Heart left ventricle (tissue), 16 donors: ENCODE measurements at places on chromosomes 13 and 19. TPM values are rescaled to one million over a fixed set of nuclear protein-coding genes. Genes with fewer than 3 reads are reported as not detected.

DNA sequence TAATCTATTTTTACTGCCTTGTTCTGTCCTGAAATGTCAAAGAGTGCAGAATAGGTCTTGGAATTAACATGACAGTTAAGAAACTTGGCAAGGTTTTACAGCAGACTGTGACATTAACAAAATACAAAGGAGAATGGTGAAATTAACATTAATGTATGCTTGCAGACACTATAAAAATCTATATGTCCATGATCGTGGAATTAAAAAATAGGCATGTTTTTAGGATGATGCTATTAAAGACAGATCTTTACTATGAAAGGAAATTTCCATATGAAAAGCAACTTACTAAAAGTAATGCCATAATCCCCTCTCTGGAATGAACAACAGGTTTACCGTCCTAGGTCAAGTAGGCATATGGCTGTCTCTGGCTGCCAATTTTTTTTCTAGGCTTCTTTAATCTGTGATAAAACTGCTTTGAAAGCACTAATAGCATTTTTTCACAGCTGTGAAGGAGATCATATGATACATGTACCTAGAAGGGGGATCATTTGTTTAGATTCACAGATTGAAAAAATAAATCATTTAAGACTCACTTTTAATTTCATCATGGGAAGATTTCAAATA is 291.5 kb downstream of the ZNF536 start:
- H3K36me3 ChIP-seq = no peaks in the 10 kb centered on the region
- no peak for DNase-seq
- no peaks in the 10 kb centered on the region for H3K4me1 ChIP-seq
- H3K27me3 ChIP-seq = peaks cover 4% of the 10 kb centered on the region

DNA sequence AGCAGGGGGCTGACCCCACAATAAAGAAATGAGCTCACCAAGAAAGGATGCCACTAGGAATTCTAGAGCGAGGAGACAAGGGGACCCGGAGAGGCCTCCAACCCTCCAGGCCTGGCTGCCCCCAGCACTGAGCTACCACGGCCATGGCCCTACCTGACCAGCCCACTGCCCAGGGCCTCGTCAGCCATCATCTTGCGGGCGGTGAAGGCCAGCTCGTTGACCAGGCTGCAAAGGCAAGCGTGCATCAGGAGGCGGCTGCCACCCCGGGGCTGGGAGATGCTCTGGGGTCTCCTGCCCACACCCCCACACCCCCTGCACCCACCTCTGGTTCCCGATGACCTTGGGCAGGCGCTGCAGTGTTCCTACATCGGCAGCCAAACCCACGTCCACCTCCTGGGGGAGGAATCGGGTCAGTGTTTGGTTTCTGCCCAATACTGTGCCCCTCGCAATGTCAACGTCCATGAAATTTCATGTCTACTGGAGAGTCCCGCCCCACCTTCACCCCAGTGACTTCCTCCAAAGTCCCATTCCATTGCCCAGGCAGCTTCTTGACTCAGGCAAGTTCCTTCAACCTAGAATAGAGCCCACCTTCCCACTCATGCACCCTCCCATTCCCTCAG is 3.5 kb upstream of the LGALS4 start:
- no peaks in the 10 kb centered on the region for H3K27me3 ChIP-seq
- H3K36me3 ChIP-seq = peaks cover 41% of the 10 kb centered on the region
- no peak overlapping the region for H3K4me3 ChIP-seq
- H3K27ac ChIP-seq = no peak overlapping the region

DNA sequence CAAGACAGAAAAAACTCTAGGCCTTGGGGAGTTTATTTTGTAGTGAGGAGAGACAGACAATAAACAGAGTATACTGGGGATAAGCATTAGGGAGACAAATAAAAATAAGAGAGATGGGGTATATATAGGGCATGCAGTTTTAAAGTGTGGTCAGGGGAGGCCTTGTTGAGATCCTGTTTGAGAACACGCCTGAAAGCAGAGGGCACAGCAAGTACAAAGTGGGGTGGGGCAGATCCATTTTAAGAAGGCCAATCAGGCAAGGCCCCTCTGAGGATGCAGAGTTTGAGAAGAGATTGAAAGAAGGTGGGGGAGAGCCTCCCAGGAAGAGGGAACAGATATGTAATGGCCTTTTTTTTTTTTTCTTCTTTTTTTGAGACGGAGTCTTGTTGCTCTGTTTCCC is 2.1 kb downstream of the PPP2R1A start:
- peak overlapping the region; percentile 83 for H3K4me3 ChIP-seq
- peak overlapping the region; percentile 98 for H3K27ac ChIP-seq
- no peaks in the 10 kb centered on the region for H3K27me3 ChIP-seq
- H3K36me3 ChIP-seq = peaks cover 5% of the 10 kb centered on the region

- no peaks in the 10 kb centered on the region for H3K36me3 ChIP-seq
- H3K4me1 ChIP-seq = no peaks in the 10 kb centered on the region
- H3K27me3 ChIP-seq = no peaks in the 10 kb centered on the region
- H3K4me3 ChIP-seq = no peak overlapping the region
- H3K27ac ChIP-seq = no peak overlapping the region
Observed at GRCh38 chr13:114208134-114208533, 26.6 kb upstream of the CDC16 start.

- peak within 1 kb of the TSS; percentile 69 for H3K4me3 ChIP-seq
- H3K4me1 ChIP-seq = no peaks in the 10 kb centered on the region
- peak within 1 kb of the TSS; percentile 84 for H3K27ac ChIP-seq
- no peaks in the 10 kb centered on the region for H3K27me3 ChIP-seq
- H3K36me3 ChIP-seq = no peaks in the 10 kb centered on the region
Observed at GRCh38 chr19:41353466-41354342, at the start of gene TGFB1. TSS of gene TGFB1 (minus strand) at chr19:41353922. CDS start at chr19:41353044, 878 bp downstream.

Gene LRRC25
- total RNA-seq = 1.8 TPM

GRCh38 chr13:109569958-109570711 is 216.2 kb downstream of the IRS2 start:
- H3K27me3 ChIP-seq = no peaks in the 10 kb centered on the region
- H3K27ac ChIP-seq = no peak overlapping the region
- no peaks in the 10 kb centered on the region for H3K36me3 ChIP-seq
- DNase-seq = no peak
- H3K4me1 ChIP-seq = no peaks in the 10 kb centered on the region

DNA sequence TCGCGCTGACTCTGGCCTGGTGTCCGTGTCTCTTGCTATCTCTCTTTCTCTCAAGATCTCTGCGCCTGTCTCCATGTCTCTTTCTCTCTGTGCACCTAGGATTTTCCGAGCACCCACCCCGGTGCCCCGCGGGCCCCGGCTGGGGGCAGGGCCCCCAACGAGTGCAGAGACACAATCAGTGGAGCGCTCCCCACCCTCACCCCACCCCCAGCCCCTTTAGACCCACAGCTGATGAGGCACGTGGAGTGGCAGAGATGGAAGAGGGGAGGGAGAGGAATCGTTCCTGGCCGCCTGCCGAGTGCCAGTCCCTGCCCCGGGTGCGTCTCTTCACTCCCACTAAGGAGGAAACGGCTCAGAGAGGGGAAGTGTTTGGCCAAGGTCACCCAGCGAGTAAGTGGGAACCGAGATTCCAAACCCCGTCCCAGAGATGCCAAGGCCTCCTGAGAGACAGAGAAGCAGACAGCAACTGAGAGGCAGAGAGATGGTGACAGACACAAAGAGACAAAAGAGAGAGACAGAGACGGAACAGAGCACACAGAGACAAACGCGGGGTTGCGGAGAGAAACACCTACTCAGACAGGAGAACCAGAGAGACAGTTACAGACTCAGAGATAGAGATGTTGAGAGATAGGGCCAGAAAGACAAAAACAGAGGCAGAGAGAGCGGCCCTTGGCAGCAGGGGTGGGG is 626 bp upstream of the BCL3 start:
- peaks cover 3% of the 10 kb centered on the region for H3K36me3 ChIP-seq
- H3K4me3 ChIP-seq = peak overlapping the region; percentile 90
- H3K27ac ChIP-seq = peak overlapping the region; percentile 99
- peaks cover 72% of the 10 kb centered on the region for H3K4me1 ChIP-seq
- H3K27me3 ChIP-seq = no peaks in the 10 kb centered on the region

Gene IL27RA
- total RNA-seq = 3.2 TPM

Gene CYP4F2
- not detected for total RNA-seq

GRCh38 chr13:93284064-93284463 is 57.5 kb downstream of the GPC6 start:
- no peaks in the 10 kb centered on the region for H3K27me3 ChIP-seq
- no peaks in the 10 kb centered on the region for H3K36me3 ChIP-seq
- H3K27ac ChIP-seq = no peak overlapping the region
- DNase-seq = no peak
- H3K4me1 ChIP-seq = no peaks in the 10 kb centered on the region

- no peak overlapping the region for H3K4me3 ChIP-seq
- no peak for DNase-seq
- no peaks in the 10 kb centered on the region for H3K27me3 ChIP-seq
- H3K4me1 ChIP-seq = peaks cover 17% of the 10 kb centered on the region
- no peaks in the 10 kb centered on the region for H3K36me3 ChIP-seq
- H3K27ac ChIP-seq = no peak overlapping the region
Observed at GRCh38 chr19:46478356-46478986, 7.1 kb upstream of the PNMA8A start.

GRCh38 chr19:16249826-16250404 is 52.2 kb downstream of the AP1M1 start:
- peaks cover 21% of the 10 kb centered on the region for H3K4me1 ChIP-seq
- H3K27me3 ChIP-seq = no peaks in the 10 kb centered on the region
- no peak overlapping the region for H3K27ac ChIP-seq
- no peaks in the 10 kb centered on the region for H3K36me3 ChIP-seq

GRCh38 chr13:42883771-42884467 is 102.5 kb downstream of the FAM216B start:
- no peaks in the 10 kb centered on the region for H3K4me1 ChIP-seq
- H3K4me3 ChIP-seq = no peak overlapping the region
- DNase-seq = peak; percentile 18
- no peak overlapping the region for H3K27ac ChIP-seq
- H3K36me3 ChIP-seq = peaks cover 7% of the 10 kb centered on the region

Gene LGALS4
- total RNA-seq = 0.54 TPM

DNA sequence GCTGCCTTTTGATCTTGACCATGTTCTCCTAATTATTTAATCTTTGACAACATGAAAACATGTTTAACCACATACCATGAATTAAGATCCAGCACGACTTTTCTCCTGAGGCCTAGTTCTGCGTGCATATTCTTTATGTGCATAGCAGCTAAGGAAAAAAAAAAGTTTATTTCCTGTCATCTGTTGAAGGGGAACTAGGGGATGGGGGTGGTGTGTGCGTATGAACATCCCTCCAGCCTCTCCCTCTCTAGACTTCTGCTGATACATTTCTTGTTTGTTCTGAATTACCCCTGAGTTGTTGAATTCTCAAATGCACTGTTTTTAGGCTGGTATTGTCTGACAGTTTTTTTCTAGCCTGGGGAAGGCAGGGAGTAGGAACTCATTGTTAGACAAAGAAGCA is 543.3 kb downstream of the FGF9 start:
- DNase-seq = no peak
- no peak overlapping the region for H3K27ac ChIP-seq
- H3K27me3 ChIP-seq = no peaks in the 10 kb centered on the region
- H3K36me3 ChIP-seq = no peaks in the 10 kb centered on the region
- H3K4me3 ChIP-seq = no peak overlapping the region
- no peaks in the 10 kb centered on the region for H3K4me1 ChIP-seq

DNA sequence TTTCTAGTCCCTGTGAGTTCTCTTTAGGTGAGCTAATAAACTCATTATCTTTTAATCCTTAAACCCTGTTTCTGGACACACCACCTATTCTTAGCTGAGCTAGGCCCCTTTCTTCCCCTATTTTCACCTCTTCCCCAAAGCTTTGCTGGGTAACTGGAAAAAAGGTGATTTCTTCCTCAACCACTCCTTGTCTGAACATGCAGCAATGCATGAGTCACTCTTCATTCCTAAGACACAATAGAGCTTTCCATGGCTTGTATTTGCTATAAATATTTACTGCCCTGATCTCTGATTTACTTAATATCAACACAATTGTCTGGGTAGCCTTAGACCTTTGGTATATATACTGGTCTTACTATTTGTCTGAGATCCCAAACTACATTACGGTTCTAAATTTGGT is 370.9 kb downstream of the KLF5 start:
- H3K36me3 ChIP-seq = no peaks in the 10 kb centered on the region
- H3K27ac ChIP-seq = no peak overlapping the region
- DNase-seq = no peak
- no peaks in the 10 kb centered on the region for H3K27me3 ChIP-seq

DNA sequence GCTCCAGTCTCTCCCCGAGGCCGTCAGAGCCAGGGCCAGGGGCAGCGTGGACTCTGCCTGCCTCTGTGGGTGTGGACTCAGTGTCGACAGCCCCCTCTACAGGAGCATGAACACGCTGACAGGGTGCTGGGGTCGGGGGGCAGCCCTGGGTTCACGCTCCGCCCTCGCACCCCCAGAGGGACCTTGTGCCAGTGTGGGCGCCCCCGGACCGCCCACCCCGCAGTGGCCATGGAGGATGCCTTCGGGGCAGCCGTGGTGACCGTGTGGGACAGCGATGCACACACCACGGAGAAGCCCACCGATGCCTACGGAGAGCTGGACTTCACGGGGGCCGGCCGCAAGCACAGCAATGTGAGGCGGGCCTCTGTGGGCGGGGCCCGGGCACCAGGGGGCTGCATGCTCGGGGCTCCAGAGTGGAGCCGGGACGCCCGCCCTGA is 8.3 kb downstream of the TRPM4 start:
- H3K27me3 ChIP-seq = no peaks in the 10 kb centered on the region
- H3K4me1 ChIP-seq = peaks cover 15% of the 10 kb centered on the region
- H3K36me3 ChIP-seq = peaks cover 41% of the 10 kb centered on the region
- no peak for DNase-seq
- peak overlapping the region; percentile 31 for H3K4me3 ChIP-seq

Gene SIGLEC12
- not detected for total RNA-seq

- no peaks in the 10 kb centered on the region for H3K27me3 ChIP-seq
- no peak overlapping the region for H3K27ac ChIP-seq
- no peaks in the 10 kb centered on the region for H3K4me1 ChIP-seq
- no peaks in the 10 kb centered on the region for H3K36me3 ChIP-seq
- no peak for DNase-seq
Observed at GRCh38 chr13:109480011-109480955, 306.1 kb downstream of the IRS2 start.

Gene GPR183
- 7.6 TPM for total RNA-seq

GRCh38 chr13:46086985-46087384 is 17.8 kb downstream of the CPB2 start:
- H3K4me3 ChIP-seq = no peak overlapping the region
- no peak overlapping the region for H3K27ac ChIP-seq
- DNase-seq = no peak
- no peaks in the 10 kb centered on the region for H3K36me3 ChIP-seq
- H3K4me1 ChIP-seq = no peaks in the 10 kb centered on the region

- no peak overlapping the region for H3K4me3 ChIP-seq
- H3K36me3 ChIP-seq = no peaks in the 10 kb centered on the region
- no peak for DNase-seq
- no peaks in the 10 kb centered on the region for H3K4me1 ChIP-seq
- H3K27me3 ChIP-seq = peaks cover 14% of the 10 kb centered on the region
Observed at GRCh38 chr19:50708179-50708879, 11.3 kb downstream of the SHANK1 start.

Gene EDNRB
- total RNA-seq = 31.8 TPM
